ENCODE measurements at places on chromosomes 2 and 18.

DNA sequence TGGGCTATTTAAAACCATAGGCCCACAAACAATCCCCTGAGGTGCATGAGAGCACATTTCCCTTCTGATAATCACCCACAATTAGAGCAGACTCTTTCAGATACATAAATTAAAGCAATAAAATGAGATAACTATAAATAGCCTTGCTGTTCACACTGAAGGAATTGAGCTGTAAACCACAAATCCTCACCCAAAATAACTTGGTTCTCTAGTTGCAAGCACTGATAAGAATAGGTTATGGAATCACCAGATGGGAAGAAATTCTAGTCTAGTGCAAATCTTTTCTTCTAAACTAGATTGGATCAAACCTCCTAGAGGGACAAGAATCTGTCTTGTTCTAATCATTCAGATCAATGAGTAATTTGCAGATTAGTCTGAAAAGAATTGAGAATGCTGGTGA is 64.6 kb downstream of the NAB1 start:
- no peak for DNase-seq

- no peak for DNase-seq
Measured at GRCh38 chr18:9380101-9380500, 45.5 kb downstream of the TWSG1 start.

DNA sequence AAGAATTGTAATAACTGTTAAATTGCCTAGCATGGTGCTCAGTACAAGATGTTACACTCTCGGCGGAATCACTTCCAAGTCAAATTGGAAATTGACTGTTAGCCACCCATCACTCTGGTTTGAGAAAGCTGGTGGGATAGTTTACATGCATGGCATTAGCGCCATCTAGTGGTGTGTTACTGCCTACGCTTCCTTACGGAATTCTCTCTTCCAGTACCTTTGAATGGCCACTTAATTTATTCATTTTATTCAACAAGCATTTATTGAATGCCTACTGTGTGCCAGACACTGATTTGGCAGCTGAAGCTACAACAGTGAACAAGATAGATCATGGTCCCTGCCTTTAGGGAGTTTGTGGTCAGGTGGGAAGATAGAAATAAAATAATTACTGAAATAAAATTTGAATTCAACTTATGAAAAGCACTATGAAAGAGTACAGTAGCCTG is 171.2 kb downstream of the TMEM247 start:
- peak; percentile 37 for DNase-seq

DNA sequence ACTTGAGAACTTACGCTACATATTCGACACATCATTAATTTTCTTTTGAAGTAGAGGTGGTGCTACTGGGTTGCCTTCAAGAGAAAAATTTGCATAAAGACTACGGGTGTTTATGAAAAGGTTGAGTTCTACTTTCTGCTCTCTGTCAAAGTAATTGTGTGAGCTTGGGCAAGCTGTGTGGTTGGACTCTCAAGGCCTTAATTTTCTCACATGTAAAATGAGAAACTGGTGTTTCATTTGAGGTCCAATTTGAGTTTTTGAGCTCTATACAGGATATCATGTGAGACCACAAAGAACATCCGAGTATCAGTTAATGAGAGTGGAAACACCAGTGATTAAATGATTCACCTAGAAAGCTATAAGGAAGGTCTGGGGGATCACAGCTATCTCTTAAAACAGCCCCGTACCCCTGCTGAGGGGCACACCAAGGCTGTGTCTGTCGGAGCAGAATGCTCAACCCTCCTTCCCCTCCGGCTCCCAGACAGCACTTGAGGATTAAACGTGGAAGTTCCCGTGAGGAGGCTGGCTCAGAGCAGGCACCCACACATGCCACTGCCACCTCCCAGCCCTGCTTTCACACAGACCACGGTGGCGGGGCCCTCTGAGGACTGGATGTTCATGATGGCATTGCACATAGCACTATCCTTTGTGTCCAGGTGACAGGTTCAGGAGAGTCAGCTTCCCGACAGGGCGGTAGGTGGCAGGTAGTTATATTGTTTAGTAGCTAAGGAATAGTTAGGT is 191.8 kb downstream of the RNF144A start:
- no peak for DNase-seq

GRCh38 chr2:119352357-119352756 is 14.3 kb downstream of the C2orf76 start:
- no peak for DNase-seq

GRCh38 chr2:230636684-230637271 is 75.9 kb upstream of the CAB39 start:
- DNase-seq: no peak

- no peak for DNase-seq
Measured at GRCh38 chr2:30649278-30649677, 158.0 kb downstream of the CAPN13 start.

- no peak for DNase-seq
Measured at GRCh38 chr2:216839688-216840087, 20.2 kb downstream of the TNP1 start.

Data from stimulated activated CD8-positive, alpha-beta memory T cell treated with anti-CD3 and anti-CD28 coated beads, Interleukin-15, amount 100 ng/mL, for 4 hours (primary cell).